ENCODE measurements at places on chromosomes 6 and 20.
A peak's percentile ranks its signal among the peaks of the same experiment; 100 is the strongest.

- DNase-seq, result no peak
Observed at GRCh38 chr6:87965806-87966205, 81.8 kb upstream of the SPACA1 start.

DNA sequence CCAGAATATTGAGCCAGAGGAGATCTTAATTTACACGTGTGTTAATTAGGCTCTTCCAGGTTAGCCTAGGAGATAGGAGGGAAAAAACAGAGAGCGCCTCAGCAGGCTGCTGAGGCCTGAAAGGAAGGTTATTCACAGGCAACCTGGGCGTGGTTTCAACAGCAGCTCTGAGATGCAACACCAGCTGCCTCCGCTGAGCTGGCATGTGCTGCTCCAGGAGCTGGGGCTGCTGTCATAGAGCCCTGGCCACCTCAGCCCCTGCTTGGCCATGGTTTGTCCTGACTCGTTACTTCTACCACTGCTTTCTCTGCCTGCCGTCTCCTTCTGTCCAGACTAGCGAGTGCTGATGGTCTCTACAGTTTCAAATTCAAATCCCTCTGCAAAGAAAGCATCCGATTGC, 32.4 kb upstream of the RPP40 start:
- DNase-seq, result peak; percentile 18

- DNase-seq, result no peak
Observed at GRCh38 chr6:91580635-91581034, 993.8 kb upstream of the MAP3K7 start.

DNA sequence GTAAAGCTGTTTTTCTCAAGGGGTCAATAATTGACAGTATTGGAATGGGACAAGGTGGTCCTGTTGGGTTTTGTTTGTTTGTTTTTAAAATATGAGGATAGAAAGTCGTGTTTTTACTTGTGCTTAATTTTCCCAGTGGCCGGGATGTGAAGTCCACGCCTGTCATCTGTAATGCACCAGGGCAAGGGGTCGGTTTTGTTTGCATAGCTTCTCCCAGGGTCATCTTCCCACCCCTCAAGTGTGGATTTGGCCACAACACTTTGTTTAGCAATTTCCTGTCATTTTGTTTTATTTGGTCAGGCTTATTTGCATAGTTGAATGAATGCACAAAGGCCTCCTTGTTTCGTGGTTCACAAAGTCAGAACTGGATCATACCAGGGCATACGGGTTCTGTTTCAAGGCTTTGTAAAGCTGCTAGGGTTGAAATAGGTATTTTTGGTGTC, 29.8 kb downstream of the SYNJ2 start:
- DNase-seq, result no peak

DNA sequence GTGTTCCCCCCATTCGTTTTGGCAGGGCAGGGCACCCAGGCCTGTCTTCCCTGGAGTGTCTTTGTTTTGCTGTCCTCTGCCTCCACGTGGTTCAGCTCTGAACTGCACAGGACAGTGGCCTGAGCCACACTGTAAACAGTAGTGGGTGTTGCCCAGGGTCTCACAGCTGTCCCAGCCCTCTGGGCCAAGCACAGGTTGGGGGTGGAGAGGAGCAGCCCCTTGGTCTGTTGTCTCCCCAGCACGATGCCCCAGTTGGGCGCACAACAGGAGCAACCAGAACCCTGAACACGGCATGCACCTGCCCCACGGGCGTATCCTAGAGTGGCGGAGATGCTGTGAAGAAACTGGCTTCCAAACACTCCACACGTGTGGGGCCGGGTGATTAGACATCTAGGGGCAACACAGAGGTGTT, 14.4 kb downstream of the CCDC167 start:
- no peak for DNase-seq

DNA sequence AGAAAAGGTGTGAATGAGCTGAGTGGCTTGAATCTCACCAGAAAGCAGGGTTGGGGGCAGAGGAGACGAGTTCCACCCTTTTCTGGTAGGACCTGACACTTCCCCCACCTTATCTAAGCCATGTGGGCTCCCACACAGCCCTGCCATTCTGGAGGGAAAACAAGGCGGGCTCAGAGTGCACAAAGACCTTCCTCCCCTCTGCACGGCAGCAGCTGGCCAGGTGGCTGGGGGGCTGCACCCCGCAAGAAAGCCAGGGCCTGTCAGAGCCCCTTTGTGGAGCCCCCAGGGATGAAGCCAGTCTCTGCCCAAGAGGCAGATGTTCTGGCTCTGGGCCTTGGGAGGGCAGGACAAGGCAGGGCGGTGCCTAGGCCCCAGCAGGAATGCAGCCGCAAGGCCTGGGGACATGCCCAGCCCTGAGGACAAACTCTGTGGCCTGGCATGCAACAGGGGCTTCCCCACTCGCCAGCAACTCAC, 48.4 kb upstream of the DSN1 start:
- no peak for DNase-seq

DNA sequence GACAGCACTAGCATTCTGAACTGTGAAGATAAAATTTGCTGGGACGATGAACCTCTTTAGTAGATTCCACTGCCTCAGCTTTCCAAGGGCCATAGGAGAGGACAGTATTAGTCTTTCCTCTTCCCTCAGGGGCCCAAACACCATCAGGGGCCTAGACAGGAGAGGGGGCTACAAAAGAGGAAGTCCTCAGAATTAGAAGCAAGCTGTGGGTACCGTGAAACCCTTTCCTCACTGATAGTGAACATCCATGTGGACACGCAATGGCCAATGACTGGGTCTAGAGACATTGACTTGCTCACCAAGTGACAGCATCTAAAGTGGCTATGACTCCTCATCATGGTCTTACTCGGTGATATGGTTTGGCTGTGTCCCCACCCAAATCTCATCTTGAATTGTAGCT, 68.1 kb upstream of the UST start:
- no peak for DNase-seq

- no peak for DNase-seq
Observed at GRCh38 chr6:15544321-15544900, 118.4 kb downstream of the DTNBP1 start.

GRCh38 chr6:157531986-157532365, 151.0 kb downstream of the ZDHHC14 start:
- DNase-seq, result no peak

DNA sequence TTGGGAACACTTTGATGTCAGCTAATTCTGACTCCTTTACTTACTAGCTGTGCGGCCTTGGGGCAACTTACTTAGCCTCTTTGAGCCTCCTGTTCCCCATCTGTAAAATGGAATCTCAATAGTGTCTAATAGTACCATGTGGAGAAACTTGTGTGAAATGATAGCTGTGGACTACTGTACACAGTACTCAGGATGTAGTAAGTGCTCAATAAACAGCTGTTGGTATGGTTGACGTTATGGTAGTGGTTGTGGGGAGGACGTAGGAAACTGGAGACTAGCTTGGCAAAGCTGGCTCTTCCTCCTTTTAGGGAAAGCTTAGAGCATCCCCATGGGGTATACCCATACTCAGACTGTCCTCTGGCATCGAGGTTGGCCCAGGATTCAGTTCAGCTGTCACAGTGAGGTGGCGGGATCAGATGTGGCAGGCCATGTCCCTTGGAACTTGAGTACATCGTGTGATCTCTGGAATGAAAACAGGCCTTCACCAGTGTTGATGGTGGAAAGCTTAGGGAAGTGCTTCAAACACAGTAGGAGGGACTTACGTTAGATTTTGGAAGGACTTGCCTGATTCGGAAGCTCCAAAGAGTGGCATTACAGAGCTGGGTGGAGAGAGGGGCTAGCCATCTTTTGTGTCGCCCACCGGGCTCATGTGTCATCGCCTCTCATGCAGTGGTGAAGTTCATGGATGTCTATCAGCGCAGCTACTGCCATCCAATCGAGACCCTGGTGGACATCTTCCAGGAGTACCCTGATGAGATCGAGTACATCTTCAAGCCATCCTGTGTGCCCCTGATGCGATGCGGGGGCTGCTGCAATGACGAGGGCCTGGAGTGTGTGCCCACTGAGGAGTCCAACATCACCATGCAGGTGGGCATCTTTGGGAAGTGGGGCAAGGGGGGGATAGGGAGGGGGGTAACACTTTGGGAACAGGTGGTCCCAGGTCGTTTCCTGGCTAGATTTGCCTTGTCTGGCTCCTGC, 7.1 kb downstream of the VEGFA start:
- no peak for DNase-seq

GRCh38 chr6:50843842-50844241, 25.2 kb downstream of the TFAP2B start:
- DNase-seq, result no peak

DNA sequence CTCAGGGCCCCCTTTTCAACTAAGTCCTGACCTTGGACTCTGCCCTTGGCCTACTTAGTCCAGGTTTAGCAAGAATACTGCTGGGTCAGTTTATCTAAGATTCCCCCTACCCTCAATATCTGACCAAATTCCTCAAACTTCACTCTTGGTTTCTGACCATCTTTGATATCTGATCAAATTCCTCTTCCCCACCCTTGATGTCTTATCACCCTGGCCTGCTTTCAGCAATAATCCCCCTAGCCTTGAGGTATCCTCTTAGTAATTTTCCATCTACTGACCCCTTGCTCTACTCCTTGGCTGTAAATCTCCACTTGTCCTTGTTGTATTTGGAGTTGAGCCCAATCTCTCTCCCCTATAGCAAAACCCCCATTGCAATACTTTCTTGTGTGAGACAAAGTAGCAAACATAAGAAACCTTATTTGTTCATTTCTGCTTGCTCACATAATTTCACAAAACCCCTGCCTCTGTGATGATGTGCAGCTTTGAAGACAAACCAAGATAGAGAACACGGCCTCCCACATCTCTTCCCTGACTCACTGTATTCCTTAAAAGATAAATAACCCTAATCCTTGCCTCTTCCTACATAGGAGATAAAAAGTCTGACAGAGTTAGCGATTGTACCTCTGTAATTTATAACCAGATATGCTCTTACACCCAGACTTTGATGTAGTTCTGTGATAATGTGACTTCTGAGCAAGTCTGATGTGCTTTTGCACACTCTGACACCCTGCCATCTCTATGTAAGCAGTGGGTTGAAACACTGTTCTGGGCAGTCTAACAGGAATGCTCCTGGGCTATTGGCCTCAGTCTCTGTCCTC, 13.8 kb upstream of the IYD start:
- no peak for DNase-seq

GRCh38 chr6:26258212-26258977, 106.6 kb upstream of the BTN3A2 start:
- DNase-seq, result no peak

- DNase-seq, result no peak
Observed at GRCh38 chr6:7819431-7820015, 91.1 kb downstream of the TXNDC5 start.

DNA sequence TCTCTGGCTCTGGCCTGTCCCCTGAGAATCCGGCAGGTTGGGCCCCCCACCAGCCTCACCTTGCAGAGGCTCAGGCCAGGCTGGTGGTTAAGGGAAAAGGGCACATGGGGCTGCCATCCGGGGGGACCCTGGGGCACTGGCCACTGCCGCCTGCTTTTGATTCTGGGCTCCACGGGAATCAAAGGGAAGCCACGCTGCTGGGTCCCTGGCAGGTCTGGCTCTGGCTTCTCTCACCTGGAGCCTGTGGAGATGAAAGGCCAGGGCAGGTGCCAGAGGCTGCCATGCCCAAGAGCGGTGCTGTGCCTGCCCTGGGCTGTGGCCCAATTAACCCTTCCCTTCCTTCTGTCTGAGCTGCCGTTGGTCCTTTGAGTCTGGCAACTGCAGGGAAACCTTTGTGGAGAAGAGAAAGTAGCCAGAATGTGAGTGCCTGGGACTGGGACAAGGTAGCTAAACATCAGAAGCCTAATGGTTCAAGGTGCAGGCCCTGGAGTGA, 9.4 kb upstream of the CDH22 start:
- no peak for DNase-seq

DNA sequence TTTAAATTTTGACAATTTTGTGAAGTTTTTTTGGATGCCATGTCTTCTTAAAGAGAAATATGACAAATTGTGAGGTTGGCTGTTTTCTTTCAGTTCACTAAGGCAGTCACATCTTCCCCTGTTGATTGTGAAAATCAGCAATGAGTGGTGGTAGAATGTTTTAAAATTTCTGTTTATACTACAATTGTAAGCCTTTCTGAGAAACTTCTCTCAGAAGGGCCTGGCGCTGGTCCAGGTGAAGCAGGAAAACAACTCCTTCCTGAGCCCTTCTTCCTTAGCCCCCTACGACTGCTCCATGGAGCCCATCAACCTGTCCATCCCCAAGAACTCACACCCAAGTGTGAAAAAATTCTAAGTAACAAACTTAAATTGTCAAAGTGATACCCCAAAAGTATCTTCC, 80.6 kb downstream of the SSR1 start:
- DNase-seq, result no peak

DNA sequence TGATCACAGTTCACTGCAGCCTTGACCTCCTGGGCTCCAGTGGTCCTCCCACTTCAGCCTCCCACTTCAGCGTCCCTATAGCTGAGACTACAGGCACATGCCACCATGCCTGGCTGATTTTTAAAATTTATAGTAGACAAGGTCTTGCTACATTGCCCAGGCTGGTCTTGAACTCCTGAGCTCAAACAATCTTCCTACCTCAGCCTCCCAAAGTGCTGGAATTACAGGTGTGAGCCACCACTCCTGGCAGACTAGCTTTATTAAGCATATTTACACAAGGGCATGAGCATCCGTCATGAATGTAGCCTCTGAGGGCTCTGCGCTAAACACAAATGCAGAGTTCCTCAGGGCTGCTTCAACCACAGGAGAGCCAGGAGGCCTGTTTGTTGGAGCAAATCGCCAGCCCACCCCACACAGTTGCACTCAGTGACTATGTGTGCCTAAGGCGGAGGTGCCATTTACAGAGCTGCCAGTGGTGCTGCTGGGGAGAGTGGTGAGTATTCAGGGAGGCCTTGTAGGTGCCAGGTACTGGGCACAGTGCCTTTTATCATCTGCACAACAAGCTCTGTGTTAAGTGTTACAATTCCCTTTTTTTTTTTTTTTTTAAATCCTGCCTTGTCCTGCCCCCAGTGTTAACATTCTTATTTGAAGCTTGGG, 78.2 kb downstream of the PSMG4 start:
- DNase-seq, result no peak

GRCh38 chr6:156809034-156809433, 31.9 kb downstream of the ARID1B start:
- no peak for DNase-seq

GRCh38 chr20:4904127-4904860, 97.0 kb downstream of the SLC23A2 start:
- DNase-seq, result no peak

- DNase-seq, result no peak
Observed at GRCh38 chr6:109182578-109182977, 87.3 kb downstream of the CEP57L1 start.

DNA sequence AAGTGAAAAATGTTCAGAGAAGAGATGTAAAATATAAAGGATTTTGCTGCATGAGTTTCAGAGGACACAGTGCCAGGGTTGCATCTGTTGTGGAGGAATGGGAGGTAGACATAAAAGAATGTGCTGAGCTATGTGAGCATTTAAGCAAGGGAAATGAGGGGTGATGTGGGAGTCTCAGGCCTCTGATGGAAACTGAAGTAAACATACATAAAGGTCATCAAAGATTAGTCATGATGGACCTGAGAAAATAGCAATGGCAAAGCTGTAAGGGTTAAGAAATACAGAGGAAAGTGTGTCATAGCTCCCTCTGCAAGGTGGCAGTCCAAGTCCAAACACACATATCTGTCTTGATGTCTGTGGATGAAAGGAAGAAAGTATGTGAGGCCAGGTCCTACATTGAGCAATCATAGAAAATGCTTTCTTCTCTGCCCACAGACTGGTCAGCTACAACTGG, 306.6 kb upstream of the ECI2 start:
- DNase-seq, result no peak

- DNase-seq, result no peak
Observed at GRCh38 chr6:113903666-113904330, 46.7 kb downstream of the MARCKS start.

- no peak for DNase-seq
Observed at GRCh38 chr6:88705601-88706000, 257.8 kb downstream of the RNGTT start.

- DNase-seq, result no peak
Observed at GRCh38 chr6:75467284-75467683, 26.3 kb downstream of the FILIP1 start.

Data from NCI-H1436 treated with DMSO at 0.1 percent for 48 hours (cell line).